ENCODE measurements at places on chromosomes 3 and 15.

DNA sequence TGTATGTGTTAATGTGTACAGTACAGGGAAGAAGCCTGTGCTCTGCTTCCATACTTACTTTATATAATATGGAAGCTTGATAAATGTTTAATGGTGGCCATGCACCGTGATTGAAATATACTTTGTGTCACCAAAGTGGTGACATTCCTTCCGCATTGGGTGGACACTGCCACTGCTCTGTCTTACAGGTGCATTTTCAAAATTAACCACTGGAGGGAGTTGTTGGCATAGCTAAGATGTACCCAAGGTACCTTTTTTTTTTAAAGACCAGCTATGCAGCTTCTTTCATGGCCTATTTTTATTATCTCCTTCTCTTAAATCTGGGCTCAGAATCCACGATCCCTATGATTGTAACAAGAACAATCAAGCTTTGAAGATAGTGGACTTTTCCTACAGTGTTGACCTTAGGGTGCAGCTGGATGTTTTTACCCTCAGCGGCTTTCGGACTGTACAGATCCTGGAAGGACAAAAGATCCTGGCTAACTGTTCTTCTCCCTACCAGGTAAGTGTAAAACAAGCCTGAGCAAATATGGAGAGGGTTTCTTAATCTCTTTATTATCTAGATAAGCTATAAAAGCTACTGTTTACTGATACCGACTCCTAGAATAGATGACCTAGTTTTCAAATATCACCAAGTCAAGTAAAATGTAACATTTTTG, 21.6 kb upstream of the PAK6 start:
- peak; percentile 52 for DNase-seq

- DNase-seq = no peak
Observed at GRCh38 chr15:83602021-83602420, 51.9 kb upstream of the ADAMTSL3 start.

- DNase-seq = no peak
Observed at GRCh38 chr3:190738636-190739155, 123.8 kb downstream of the GMNC start.

GRCh38 chr15:49174902-49175301, 4.9 kb downstream of the GALK2 start:
- no peak for DNase-seq

GRCh38 chr15:74454764-74455500, 6.0 kb downstream of the UBL7 start:
- DNase-seq = no peak

DNA sequence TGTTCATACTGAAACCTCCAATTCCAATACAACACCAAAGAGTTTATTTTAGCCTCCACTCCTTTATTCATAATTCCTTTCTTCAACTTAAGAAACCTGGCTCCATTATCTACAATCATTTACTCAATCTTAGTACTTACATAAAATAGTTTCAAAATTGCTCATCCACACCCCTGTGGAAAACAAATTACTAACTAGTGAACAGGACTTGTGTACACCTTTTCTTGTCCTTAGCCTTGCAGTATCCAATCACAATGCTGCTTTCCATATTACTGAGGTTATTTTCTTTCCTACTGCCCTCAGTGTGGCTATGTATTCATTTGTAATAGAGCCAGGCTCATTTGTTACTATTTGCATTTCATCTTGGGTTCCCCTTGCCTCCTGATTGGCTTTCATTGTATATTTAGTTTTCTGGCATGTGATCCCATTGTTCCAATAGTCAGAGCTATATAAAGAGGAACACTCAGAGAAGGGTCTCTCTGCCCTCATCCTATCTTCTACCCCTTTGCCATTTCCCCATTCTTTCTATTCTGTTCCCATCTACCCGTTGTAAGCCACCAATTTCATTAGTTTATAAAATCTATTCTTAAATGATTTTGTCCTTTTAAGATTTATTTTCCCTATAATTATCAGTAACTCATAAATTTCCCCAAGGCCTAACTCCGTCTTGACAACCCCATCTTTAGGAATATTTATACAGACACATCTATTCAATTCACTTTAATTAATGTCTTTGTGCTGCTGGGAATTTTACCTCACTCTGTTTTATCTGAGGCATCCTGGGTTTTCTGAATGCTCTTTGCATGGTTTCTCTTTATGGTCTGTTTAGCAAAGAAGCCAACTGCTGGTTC, 67.9 kb upstream of the RBP1 start:
- DNase-seq = no peak

- no peak for DNase-seq
Observed at GRCh38 chr15:51085764-51086163, 8.9 kb downstream of the TNFAIP8L3 start.

DNA sequence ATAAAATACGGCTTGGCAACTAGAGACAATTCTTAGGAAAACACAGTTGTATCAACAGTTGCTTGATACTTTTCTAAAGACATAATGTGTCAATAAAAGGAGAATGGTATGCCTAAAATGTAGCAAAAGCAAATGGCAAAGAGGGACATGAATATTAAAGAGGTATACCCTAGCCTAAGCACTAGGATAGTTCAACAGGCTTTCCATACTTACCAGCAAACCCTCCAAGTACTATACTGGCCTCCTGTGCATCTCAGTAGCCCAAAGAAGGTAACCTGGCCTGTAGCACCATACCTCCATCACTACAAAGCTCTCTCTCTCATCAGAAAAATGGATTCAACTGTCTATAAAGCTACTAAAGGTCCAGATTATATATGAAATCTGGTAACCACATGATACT, 7.5 kb downstream of the SETD2 start:
- DNase-seq = no peak

DNA sequence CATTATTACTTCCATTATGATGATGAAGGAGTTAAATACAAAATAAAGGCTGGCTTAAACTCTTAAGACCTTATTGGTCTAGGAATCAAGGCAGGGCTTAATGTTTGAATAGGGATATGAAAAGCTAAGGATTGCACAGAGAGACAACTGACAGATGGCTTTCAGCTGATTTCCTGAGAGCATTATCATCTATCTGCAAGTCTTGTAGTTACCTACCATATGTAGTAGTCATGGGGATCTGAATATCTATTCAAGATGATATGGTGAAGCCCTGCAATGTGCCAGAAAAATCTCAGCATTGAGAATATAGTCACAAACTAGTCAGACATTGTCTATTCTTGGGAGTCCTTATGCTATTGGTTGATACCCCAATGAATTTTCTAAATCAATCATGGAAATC, 47.5 kb upstream of the CHMP2B start:
- no peak for DNase-seq

DNA sequence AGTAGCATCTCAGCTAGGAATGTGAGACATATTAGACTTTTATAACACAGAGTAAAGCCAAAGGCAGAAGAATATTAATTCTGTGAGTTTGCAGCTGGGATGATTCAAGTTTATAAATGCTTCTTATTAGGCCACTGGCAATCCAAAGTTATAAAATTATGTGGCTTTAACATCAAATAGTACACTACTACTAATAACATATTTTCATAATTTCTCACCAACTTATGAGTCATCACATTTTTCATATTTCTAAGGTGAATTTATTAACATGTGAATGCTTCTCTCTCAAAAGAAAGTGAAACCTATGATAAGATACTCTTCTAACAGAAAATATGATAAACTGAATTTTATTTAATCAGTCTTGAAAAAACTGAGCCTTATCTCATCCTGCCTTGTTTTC, 1348.2 kb upstream of the ALCAM start:
- DNase-seq = no peak

DNA sequence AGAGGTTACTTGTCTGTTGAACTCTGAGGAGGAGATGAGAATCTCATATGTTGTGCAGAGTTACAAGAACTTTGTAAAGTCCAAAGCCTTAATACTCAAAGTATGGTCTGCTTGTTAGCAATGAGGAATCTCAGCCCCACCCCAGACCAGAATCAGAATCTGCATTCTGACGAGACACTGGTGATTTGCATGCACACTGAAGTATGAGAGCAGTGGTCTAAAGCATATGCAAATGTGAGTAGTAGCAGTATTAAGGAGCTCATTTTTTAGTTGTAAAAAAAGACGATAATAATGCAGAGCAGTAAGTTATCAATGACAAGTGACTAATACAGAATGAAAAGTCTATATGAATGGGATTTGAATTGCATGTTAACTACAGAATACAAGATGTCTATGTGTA, 327.7 kb downstream of the RYR3 start:
- no peak for DNase-seq

DNA sequence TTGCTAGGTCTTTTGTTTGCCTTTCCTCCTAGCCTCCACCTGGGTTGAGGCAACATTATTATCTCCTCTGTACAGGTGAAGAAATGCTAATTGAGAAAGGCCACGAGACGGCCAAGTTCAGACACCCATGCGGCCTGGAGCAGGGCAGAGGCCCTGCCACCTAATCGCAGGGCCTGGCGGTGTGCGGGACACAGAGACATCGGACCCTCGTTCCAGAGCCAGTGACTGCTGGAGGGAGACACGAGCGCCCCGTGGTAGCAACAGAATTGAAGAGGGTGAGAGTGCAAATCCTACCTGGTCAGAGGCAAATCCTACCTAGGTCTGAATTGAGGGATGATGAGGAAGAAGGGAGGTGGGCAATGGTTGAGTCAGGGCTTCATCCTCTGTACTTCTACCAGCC, 113.8 kb upstream of the MEF2A start:
- DNase-seq = no peak

DNA sequence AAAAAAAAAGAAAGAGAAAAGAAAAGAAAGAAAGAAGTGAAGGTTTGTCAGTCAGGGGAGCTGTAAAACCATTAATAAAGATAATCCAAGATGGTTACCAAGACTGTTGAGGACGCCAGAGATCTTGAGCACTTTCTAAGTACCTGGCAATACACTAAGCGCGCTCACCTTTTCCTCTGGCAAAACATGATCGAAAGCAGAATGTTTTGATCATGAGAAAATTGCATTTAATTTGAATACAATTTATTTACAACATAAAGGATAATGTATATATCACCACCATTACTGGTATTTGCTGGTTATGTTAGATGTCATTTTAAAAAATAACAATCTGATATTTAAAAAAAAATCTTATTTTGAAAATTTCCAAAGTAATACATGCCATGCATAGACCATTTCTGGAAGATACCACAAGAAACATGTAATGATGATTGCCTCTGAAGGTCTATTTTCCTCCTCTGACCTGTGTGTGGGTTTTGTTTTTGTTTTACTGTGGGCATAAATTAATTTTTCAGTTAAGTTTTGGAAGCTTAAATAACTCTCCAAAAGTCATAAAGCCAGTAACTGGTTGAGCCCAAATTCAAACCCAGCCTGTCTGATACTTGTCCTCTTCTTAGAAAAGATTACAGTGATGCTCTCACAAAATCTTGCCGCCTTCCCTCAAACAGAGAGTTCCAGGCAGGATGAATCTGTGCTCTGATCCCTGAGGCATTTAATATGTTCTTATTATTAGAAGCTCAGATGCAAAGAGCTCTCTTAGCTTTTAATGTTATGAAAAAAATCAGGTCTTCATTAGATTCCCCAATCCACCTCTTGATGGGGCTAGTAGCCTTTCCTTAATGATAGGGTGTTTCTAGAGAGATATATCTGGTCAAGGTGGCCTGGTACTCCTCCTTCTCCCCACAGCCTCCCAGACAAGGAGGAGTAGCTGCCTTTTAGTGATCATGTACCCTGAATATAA, 2.0 kb downstream of the B2M start:
- DNase-seq = no peak

- no peak for DNase-seq
Observed at GRCh38 chr3:152284906-152285305, 16.2 kb downstream of the MBNL1 start.

- no peak for DNase-seq
Observed at GRCh38 chr3:67468511-67468910, 185.9 kb downstream of the SUCLG2 start.

DNA sequence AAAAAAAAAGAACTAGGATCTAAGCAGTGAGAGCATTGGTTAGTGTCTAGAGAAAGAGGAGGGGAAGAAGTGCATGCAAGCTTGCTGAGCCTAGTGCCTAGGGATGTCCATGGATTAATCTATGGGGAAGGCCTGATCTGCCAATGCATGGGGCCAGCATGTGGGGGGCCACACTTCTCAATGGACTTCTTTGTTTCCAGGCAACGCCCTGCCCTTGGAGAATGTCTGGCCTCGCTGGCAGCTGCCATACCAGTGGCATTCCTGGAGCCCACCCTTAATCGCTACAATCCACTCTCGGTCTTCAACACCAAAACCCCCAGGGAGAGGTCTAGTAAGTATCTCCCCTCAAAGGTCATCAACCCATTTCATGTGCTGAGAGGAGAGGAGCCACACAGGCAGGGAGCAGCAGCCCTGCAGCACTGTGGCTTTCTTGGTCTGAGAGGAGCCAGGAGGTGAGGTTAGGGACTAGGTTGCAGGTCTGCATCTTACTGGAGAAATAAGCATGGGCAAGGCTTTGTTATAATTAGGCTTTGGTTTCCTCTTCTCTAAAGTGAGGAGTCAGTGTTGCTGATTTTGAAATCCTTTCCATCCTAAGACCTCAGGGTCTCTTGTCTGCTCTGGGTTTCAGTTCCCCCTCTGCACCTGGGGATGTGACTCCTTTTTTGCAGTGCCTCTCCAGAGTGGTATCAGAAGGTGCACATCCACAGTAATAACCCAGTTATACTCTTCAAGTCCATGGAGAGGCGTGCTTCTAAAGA, 188.1 kb upstream of the CHRM5 start:
- no peak for DNase-seq

GRCh38 chr3:110265302-110265701, 806.3 kb upstream of the NECTIN3 start:
- DNase-seq = no peak

GRCh38 chr15:78984041-78984440, 39.2 kb upstream of the CTSH start:
- DNase-seq = no peak

- DNase-seq = peak; percentile 66
Observed at GRCh38 chr15:90376789-90377188, 11.3 kb upstream of the IQGAP1 start.

Data from activated T-cell treated with anti-CD3 and anti-CD28 coated beads, Interleukin-2, amount 50 U/mL, for 72 hours (primary cell).